Common myeloid progenitor, CD34-positive (primary cell): ENCODE measurements at places on chromosomes 3 and 15.

DNA sequence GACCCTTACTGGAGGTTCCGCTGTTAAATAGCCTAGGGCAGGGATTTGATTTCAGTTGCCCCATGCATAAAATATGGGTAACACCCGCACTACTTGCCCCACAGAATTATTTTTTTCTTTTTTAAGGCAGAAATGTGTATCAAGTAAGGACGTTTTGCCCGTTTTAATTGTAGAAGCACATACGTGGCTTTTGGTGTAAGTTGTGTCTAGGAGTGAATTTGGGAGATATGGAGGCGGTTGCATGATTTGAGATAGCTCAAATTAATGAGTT lies 636 bp upstream of the LRRC58 start:
- no peak for DNase-seq

DNA sequence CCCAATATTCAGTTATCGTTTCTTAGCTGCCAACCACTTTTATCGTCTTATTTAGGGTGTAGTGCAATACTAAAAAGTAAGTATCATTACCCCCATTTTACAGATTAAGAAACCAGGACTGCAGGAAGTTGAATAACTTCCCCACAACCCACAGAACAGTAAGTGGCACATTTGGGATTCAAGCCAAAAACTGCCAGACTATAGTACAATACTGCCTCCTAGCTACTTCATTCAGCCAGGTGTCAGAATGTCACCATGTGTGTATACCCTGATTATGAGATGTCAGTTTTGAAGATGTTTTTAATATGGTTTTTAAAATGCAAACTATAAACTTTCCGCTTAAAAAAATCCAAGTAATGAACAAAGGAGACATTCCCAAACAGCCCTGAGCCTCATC lies 74.2 kb upstream of the PROK2 start:
- peak; percentile 94 for DNase-seq

GRCh38 chr3:28994161-28994905 lies 286.5 kb upstream of the RBMS3 start:
- no peak for DNase-seq

GRCh38 chr15:38758043-38758442 lies 193.4 kb upstream of the RASGRP1 start:
- DNase-seq: no peak

- no peak for DNase-seq
Measured at GRCh38 chr3:84685467-84685866, 273.3 kb upstream of the CADM2 start.
